ENCODE measurements at places on chromosomes 12 and 14.

- DNase-seq: no peak
These were observed 73.8 kb downstream of the SUSD6 start for GRCh38 chr14:69685218-69685616.

DNA sequence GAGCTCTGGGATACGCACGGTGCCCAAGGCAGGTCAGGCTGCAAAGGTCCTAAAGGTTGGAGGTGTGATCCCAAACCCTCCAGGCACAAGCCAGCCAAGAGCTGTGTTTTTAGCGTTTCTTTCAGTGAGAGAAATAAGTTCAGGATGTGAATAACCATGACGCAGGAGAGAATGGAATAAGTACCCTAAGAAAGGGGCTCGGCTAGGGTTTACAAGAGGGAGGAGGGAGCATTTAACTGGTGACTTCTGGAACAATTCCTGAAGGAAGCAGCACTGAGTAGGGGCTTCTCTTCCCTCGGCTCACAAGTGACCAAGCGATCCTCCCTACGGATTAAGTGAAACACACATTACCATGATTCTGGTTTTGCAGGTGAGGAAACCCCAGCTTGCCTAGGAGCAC, 29.4 kb downstream of the SSH1 start:
- DNase-seq: no peak

- no peak for DNase-seq
These were observed 453.7 kb downstream of the RPL10L start for GRCh38 chr14:46197856-46198255.

DNA sequence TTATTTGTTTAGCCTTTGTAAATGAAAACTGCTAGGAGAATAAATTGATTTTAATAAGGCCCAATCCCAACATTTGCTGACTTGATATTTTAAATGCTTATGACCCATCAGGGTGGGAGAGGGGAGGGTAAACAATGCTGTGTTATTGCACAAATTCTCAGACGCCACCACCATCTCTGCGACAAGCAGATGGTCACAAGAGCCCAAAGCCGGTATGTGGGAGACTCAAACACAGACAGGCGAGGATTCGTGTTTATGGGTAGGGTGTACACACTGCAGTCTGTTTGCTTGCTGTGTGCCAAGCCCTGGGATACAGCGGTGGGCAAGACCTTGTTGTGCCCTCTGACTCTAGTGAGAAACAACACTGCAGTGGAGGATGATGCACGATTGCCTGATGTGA, 39.2 kb upstream of the PWP1 start:
- no peak for DNase-seq

DNA sequence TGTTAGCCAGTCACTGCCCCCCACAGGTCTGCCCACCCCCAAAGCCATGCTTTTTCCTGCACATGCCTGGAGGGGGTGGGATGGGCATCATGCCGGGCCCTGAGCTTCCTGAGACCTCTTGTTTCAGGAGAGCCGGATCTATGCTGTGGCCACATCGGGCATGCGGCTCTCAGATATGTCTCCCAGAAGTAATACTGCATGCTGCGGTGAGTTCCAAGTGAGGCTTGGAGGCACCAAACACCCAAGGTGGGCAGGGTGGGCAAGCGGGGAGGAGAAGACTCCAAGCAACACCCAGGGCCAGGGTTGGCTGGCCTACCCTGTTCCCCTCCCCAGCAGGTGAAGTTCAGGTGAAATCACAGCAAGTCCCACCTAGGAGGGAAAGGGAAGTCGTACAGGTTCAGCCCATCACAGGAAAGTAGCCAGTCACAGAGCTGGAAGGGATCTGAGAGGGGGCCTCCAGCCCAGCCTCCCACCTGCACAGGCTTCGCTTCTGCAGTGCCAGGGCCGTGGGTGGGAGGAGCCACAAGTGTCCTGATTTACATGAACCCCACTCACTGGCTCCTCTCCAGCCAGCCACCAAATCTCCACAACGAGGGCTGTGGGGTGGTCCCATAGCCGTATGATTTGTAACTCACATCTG, 30.9 kb downstream of the PIGH start:
- DNase-seq: no peak

DNA sequence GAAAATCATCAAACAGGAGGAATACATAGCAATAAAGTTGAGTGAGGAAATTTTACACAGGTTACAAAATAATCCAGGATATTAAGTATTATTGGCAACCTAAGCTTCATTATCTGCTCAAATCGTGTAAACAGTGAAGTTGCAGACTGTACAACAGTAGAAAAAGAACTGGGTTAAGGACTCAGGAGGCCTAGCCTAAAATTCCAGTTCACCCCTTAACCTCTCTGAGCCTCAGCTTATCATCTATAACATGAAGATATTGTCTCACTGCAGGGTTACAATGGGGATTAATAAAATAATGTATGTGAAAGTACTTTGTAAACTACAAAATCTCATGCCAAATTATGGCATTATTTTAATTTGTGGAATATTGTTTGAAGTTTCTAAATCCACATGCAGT, 26.0 kb downstream of the DDHD1 start:
- no peak for DNase-seq

- DNase-seq: no peak
These were observed 91.5 kb downstream of the GALNT9 start for GRCh38 chr12:132237772-132238487.

DNA sequence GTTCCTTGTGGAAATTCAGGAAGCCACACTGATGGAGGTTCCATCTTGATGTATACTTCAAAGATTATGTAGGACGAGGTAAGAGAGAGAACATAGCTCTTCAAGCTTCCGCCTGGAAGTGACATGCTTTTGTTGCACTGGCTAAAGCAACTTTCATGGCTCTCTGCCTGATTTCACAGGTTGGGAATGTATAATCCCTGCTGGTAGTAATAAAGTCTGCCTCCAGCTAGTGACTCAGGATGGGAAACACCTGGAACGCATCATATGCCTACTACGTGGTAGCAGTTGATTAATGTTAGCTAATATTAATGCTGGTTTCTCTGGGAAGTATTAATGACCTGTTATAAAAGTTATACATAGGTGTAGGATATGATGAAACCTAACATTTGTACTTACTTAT, 71.1 kb downstream of the PELI2 start:
- no peak for DNase-seq

- DNase-seq: no peak
These were observed 5.8 kb downstream of the JDP2 start for GRCh38 chr14:75433631-75434071.

DNA sequence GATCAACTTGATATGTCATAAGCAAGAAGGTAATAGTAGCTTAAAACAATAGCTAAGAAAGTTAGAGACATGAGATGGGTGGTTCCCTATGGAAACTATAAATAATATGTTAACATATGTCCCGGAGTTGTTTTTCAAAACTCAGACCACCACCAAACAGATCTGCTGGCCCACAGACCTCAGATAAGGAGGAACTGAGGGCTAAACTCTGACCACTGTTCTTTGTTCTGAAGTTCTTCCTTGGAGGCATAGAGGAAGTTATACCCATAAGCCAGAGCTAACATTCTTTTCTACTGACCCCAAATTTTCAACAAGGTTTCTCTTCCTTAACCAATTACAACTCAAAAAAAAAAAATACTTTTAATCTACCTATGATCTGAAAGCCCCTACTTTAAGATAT, 156.1 kb upstream of the FSCB start:
- no peak for DNase-seq

DNA sequence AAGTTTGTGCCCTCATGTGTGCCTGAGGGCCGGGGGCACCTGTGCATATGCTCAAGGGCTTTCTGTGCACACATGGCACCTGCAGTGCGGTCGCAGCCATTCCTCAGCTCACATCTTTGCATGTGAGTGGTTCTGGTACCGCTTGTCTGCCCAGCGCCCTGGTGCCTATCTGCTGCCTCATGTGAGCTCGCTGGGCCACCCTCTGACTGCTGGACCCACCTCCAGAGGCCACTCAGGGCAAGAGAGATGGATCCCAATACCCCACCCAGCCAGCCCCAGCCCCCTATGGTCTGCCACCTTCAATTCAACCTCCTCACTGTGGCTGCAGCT, 5.4 kb upstream of the AMN start:
- no peak for DNase-seq

- no peak for DNase-seq
These were observed 7.5 kb upstream of the TRHDE start for GRCh38 chr12:72264548-72265175.

GRCh38 chr12:42325326-42325652, 605 bp downstream of the ZCRB1 start:
- DNase-seq: no peak

DNA sequence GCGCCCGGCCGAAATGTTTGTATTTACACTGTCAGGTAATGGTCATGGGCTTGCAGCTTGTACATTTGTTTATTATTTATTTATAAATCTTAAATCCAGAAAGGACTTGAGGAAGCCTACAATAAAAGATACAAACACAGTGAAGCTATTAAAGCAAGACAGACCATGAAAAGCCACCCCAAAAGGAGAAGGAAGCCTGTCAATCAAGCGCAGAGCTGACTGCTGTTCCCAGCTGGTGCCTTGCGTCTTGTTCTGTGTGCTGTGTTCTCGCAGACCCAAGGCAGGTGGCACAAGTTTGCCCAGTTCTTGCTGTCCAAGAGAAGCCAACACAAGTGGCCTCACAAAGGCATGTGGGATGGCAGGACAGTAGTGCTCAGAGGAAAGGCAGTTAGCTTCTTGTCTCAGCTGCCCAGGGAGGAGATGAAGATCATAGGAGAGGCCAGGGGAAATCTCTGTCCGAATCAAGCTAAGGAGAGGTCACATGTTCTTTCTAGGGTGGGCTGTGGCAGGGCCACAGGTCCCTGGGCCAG, 73.2 kb downstream of the SLC25A47 start:
- no peak for DNase-seq

DNA sequence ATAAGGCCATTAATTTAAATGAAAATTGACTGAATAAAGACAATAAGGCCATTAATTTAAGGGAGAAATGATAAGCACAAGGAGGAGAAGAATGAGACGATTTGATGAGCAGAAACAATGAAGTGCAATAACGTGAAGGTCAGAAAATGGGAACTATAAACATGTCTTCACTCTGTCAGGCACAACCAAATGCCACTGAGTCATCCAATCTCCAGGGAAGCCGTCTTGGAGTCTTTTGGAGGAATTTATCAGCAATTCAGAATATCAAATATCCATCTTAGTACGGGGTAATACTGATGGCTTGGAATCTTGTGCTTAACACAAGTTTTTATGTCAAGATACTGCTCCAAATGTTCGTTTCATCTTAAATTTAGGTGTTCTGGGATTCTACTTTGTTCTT, 159.9 kb downstream of the CAPZA3 start:
- no peak for DNase-seq

- no peak for DNase-seq
These were observed 265.0 kb downstream of the SSPN start for GRCh38 chr12:26460361-26460760.

DNA sequence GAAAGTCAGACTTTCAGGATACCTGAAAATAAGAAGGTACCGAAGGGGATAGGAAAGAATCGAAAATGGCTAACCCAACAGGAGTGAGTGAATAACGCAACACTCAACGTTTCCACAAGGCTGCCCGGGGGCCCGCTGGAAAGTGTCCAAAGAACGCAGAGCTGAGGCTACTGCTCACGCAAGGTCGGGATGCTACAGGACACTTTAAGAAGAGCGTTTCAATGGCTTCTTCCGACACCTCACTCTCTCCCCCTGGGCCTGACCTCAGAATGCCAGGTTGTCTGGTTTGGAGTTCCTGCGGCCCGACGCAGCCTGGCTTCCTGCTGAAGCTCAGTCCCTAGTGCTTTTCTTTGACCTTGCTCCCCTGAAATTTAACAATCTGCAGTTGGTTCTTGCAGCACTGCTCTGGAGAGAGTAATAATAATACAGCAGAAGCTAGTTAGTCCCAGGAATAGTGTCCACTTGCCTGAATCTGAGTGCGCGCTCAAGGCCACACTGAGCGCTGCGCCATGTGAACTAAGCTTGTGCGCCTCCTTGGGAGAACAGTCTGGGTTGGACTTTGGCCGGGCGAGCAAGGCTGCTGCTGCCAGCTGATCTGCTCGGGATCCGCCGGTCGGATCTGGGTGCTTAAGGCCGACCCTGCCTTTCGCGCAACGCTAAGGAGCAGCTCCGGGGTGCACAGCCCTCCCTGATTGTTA, 2.0 kb upstream of the ALX1 start:
- no peak for DNase-seq

DNA sequence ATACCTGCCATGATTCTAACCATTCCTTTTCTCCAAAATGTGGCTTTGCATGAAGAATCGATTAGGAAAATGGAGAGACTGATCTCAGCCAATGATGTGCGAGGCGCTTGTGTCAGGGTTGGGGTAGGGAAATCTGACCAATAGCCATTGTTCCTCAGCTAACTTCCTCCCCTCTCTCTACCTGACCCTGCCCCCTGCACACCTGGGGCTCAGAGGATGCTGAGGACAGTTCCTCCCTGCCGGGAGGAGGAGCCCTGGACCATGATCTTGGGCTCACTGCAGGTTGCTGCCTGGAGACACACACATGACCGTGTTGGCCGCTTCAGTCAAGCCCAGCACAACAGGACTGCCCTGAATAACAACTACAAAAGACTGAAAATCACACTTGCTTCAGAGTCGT, 119.8 kb upstream of the SFSWAP start:
- DNase-seq: no peak

- DNase-seq: no peak
These were observed 18.1 kb downstream of the ZBTB39 start for GRCh38 chr12:56988207-56988739.

DNA sequence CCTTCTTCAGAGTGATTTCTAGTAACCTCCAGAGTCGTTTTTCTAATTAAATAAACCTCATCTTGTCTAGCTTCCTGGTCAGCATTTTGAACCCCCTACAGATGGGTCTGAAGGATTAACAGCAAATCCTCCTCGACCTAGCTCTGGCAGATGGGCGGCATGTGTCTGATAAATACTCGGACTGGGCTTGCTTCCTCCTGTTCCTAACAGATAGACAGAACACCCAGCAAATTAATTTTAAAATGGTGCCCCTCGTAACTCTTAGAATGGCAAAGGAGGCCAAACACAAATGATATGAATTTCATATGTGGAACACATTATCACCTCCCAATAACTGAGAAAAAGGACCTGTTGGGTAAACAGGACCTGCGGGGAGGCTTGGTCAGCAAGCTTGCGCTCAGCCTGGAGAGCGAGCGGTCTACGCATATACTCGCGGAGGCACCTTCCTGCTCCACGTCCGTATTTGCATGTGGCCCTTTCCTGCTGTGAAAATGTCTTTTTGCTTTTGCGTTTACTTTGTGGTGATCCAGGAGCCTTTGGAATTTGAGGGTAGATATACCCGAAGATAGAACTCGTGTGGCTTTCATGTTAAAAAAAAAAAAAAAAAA, 79.6 kb downstream of the OTX2 start:
- DNase-seq: no peak

DNA sequence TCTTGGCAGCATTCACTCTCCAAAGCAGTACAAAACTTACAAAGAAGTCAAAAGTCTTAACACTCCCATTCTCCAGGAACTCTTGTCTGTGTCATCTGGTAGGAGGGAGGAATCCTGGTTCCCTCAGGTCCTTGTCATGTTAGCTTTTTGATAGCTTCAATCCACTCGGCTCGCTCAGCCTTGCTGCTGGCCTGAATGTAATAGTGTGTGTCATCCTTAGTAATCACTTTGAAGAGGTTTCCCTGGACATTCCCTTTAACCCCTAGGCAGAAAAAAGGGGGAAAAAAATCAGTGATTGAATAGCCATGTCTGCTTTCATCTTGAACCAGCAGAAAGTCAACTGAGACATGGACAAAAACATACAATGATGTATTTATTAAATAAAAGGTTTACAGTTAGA, 24.8 kb downstream of the PLEK2 start:
- DNase-seq: no peak
